ENCODE measurements at places on chromosomes 5 and 9.
A peak's percentile ranks its signal among the peaks of the same experiment; 100 is the strongest.

DNA sequence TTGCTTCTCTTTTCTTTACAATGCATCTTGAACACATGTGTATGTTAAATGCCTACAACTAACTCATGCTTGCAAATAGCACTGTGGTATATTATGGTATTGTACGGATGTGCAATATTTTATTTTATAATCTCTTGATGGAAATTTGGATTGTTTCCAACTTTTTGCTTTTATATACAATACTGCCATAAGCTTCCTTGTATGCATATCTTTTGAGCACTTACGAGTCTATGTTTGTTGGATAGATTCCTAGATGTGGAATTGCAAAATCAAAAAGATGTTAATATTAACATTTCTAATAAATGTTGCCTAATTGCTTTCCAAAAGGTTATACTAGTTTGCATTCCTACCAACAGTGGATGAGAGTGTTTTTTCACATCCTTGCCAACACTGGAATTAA is 3.4 kb upstream of the GALNT12 start:
- DNase-seq = no peak

- DNase-seq = no peak
Observed at GRCh38 chr5:61120534-61120933, 41.7 kb downstream of the SMIM15 start.

GRCh38 chr5:122163121-122164069 is 34.0 kb downstream of the ZNF474 start:
- DNase-seq = no peak

- no peak for DNase-seq
Observed at GRCh38 chr5:93342563-93343061, 238.4 kb downstream of the NR2F1-AS1 start.

- DNase-seq = no peak
Observed at GRCh38 chr9:74391816-74392215, 105.3 kb upstream of the RORB start.

DNA sequence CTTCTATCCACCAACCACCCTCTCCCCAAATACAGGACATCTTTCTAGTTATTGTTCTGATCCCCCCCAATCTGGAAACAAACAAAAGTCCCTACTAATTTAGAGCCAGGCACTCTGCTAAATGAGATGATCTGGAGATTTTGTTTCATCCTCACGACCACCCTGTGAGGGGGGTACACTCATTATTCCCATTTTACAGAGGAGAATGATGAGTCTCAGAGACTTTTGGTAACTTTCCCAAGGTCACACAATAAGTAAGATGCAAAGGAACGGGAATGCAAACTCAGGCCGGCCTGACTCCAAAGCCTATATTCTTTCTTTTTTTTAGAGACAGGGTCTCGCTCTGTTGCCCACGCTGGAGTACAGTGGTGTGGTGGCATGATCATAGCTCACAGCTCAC is 9.4 kb downstream of the PDGFRB start:
- no peak for DNase-seq

- no peak for DNase-seq
Observed at GRCh38 chr5:103021314-103021713, 98.6 kb downstream of the GIN1 start.

GRCh38 chr9:115398313-115398650 is 280.3 kb upstream of the TNC start:
- DNase-seq = no peak

DNA sequence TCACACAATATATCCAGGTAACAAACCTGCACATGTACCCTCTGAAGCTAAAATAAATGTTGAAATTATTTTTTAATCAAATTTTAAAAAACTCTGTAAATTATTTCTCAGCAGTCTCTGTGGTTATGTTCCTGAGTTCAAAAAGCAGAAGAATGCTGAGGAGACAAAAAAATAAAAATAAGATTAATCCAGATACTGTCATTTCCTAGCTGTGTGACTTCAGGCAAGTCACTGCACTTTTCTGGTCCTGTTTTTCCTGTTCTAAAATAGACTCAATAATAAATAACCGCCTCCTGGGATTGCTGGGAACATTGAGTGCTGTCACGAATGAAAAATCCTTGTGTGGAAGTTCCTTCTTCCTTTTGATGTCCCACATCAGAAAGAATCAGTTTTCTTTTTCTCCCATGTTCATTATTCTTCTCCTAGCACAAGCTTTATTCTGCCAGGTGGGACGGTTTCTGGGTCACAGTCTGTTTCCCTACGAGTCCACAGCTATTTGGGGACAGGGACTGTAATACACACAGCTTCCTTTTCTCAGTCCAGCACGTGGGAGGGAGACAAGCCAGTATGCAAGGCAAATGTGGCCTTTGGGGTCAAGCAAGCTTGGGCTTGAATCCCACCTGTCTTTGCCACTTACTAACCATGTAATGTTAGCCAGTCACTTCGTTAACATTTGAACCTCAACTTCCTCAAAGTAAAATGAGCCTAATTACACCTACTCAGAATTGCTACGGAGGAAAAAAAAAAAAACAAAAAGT is 156.9 kb downstream of the TRIM32 start:
- DNase-seq = no peak

DNA sequence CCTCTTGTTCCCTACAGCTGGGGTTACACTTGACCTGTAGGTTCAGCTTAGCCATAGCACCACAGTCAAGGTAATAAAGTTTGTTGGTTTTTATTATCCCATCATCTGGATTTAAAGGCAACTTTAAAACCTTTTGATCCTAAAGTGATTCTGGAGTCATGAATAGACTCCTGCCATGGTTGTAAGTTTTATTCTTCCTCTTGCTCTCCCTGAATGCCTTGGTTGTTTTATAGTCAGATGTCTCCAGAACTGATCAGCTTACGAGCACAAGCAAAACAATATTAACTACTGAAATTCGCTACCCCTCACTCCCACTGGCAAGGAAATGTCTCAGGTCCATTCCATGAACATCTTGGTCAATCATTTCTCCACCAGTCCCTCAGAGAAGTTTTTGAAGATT is 1328.6 kb downstream of the PTPRD start:
- DNase-seq = no peak

GRCh38 chr5:174444479-174445188 is 279.7 kb upstream of the MSX2 start:
- DNase-seq = no peak

DNA sequence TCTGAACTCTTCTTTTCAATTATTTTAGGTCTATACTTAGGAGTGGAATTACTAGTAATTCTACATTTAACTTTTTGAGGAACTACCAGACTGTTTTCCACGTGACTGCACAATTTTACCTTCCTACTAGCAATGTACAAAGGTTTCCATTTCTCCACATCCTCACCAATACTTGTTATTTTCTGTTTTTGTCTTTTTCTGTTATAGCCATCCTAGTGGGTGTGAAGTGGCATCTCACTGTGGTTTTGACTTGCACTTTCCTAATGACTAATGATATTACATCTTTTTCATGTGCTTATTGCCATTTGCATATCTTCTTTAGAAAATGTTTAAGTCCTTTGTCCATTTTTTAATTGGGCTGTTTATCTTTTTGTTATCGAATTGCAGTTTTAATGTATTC is 136.9 kb upstream of the EGFLAM start:
- DNase-seq = peak; percentile 10

DNA sequence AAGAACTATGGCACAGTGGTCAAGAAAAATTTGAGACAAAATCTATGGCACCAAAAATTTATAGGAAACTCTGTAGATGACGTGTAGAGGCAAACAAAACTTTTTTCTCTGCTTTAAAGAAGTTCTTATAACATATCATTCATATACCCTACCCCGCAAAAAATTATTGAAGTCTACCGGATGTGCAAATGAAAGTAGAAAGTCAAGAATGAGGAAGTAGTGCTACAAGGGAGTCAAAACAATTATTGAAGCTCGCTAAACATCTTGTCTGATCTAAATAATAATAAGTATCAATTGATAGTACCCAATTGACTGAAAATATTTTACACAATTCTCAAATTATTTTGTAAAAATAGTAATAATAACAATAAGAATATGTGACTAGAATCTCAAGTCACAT is 398.5 kb downstream of the TAF11L14 start:
- DNase-seq = no peak

DNA sequence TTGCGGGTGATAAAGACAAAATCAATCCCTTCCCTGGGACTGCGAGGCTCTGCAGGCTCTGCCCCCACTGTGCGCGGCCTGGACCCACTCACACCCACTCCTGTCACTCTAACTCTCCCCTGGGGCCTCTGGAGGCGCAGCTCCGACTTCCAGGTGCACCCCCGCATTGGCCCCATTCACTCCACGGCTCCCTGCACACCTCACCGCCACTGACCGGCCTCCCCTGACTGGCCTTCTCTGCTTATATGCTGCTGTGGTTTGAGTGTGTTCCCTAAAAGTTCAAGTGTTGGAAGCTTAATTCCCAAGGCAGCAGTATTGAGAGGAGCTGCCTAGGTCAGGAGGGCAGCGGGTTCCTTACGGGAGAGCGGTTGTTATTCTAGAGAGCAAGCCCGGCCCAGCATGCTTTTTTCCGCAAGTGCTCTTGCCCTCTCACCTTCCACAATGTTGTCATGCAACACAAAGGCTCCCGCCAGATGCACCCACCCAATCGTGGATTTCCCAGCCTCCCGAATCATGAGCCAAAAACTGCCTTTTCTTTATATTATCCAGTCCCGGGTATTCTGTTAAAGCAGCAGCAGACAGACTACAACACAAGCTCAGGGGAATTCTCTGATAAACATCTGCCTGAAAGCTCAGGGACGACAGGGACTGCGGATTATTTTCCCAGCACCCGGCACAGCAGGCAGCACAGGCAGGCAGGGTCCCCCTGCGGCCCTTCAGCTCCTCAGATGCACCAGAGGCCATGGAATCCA is 73.5 kb upstream of the LRRTM2 start:
- DNase-seq = no peak

GRCh38 chr5:82605441-82605973 is 327.4 kb upstream of the RPS23 start:
- no peak for DNase-seq

- no peak for DNase-seq
Observed at GRCh38 chr9:16970321-16970720, 99.9 kb upstream of the BNC2 start.

GRCh38 chr5:113357696-113358476 is 76.9 kb downstream of the TSSK1B start:
- DNase-seq = no peak

- DNase-seq = no peak
Observed at GRCh38 chr5:174773371-174773770, 49.0 kb downstream of the MSX2 start.

DNA sequence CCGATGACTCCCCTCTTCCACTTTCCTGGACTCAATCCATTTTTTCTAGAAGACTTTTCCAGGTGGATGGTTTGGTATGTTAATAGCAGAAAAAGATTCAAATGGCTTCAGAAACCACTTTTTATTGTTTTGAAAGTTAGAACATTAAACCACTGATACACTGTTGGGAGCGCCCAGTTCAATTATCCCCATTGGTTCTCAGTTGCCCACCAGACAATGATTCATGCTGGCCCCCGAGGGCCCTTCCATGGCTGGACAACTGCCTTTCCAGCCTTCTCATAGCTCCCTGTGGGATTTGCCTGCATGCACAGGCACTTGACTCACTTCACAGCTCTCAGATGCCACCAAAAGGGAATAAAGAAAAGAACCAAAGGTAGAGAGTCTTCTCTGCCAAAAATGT is 21.3 kb upstream of the ANKRD34B start:
- no peak for DNase-seq

GRCh38 chr5:180668835-180669596 is 19.6 kb upstream of the FLT4 start:
- DNase-seq = no peak

DNA sequence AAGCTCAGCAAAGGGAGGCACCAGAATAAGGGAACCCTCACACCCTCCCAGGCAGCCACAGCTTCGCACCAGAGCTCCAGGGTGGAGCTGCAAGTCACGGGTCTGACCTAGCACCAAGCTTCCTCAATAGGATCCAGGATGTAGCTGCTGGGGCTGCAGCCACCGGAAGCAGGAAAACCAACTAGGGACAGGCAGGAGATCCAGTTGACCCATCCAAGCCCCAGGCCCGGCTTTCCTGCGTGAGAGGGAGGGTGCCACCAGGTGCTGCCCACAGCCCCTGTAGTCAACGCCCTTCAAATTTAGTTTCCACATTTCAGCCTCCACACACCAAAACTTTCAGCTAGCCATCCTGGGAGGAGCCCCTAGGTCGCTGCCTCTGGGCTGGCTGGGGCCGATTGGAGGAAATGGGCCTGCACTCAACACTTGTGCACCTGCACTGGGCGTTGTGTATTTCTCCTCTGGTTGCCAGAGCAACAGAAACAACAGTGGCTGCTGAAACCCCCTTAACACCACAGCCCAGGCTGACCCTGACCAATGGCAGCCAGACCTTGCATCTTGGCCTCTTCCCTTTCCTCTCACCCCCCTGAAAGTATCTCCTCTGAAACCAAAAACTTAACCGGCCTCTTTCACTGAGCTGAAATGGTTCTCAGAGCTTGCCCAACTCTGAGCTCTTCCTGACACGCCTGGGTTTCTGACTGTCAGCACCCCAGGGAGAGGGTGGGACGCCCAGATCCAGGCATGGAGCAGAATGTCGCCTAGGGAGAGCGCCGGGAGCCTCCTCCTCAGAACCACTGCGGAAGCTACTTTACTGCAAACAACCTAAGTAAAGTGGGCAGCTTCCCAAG is 226.5 kb upstream of the MAP3K1 start:
- peak; percentile 25 for DNase-seq

- peak; percentile 40 for DNase-seq
Observed at GRCh38 chr9:83334320-83334719, 203.9 kb downstream of the FRMD3 start.

GRCh38 chr5:89769975-89770374 is 639.6 kb downstream of the CETN3 start:
- DNase-seq = no peak

- DNase-seq = no peak
Observed at GRCh38 chr5:68285851-68286611, 70.5 kb downstream of the PIK3R1 start.

GRCh38 chr5:118320121-118320520 is 668.2 kb downstream of the DTWD2 start:
- DNase-seq = no peak

DNA sequence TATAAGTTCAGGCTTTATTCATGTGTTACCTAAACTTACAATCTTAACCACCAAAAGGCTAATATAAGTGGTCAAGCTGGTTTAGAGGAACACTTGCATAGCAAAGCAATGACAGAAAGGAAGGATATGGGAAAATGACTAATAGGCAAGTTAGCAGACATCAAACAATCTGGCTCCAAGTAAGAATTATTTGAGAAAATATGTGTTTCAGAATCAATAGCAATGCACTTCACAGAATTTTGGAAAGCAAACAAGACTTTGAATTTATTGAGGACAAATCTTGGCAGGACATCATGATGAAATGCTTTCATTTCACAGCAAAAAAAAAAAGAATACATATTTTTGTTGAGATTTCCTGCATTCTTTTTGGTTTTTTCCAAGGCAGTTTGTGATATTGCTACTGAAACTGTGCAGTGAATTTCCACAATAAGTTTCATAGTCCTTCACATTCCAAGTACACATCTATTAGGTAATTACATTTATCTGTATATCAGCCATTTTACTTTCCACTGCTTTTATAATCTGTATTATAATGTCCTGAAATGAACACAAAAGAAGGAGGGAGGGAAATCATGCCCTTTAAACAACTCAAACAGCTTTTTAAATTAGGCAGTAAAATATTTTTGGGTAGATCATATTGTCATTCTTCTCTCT is 417.9 kb downstream of the NR2F1-AS1 start:
- DNase-seq = no peak

All from T-helper 1 cell (primary cell).